HFFc6 (cell line): ENCODE measurements at places on chromosomes 16 and 17. TPM values are rescaled to one million over a fixed set of nuclear protein-coding genes. Genes with fewer than 3 reads are reported as not detected.

- no peak for DNase-seq
Measured at GRCh38 chr17:4672751-4673150, 31.2 kb downstream of the PELP1 start.

Gene SMIM36
- total RNA-seq: not detected in 3 replicates

DNA sequence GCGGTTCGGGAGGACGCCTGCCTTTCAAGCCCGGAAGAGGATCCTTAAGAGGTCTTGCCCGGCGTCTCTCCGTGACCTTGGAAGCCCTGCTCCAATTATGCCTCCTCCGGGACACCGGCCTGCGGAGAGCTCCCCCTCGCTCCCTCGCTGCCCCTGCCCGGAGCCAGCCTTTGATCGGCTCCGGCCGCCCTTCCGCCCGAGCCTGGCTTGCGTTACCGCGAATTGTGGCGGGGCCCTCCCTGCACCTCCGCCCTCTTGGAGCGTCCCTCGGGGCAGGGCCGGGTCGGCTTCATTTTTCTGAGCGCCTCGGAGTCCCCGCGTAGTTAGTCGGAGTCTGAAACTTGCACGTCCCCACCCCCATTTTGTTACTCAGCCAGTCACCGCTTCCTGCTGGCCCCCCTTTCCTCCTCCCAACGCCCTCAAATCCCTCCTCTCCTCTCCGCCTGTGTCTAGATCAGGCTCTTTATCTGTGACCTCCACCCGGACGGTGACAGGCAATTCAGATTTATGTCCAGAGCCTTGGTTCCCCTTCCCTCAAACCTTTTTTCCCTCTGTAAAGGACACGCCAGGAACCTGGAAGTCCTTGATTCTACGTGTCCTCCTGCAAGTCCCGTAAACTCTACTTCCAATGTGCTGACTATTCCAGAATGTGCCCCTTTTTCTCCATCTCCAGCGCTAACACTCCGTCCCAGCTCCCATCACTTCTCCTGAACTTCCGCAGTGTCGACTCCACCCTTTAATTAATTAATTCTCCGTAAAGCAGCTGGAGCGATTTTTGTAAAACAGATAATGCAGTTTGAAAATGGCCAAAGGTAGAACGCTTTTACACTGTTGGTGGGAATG is 569 bp upstream of the RABEP2 start:
- peak; percentile 70 for DNase-seq

- no peak for DNase-seq
Measured at GRCh38 chr17:36856222-36856621, 81.1 kb upstream of the LHX1 start.

Gene CCL7
- total RNA-seq: 0.31 TPM in 1 of 3 replicates, not detected in the others

Gene MARCHF10
- total RNA-seq: 0.77 to 1.7 TPM (median 1.5 TPM) in 3 replicates
